ENCODE measurements at places on chromosomes 1 and 21.

DNA sequence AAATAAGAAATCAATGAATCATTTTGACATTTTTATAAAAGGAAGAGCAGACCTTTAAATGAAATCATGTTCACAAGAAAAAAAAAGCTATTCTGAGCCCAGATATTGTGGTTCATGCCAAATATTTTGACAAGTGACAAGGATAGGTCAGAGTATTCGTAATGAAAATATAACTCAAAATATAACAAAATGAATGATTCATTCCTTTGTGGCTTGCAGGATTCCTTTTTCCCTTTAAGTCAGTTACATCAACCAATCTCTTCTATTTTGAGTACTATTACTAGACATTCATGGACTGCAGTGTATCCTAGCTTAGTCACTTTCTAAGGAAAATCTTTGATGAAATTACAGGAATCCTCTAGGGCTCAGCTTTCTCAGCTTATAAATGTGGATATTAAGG lies 188.7 kb downstream of the COL11A1 start:
- no peak for DNase-seq

DNA sequence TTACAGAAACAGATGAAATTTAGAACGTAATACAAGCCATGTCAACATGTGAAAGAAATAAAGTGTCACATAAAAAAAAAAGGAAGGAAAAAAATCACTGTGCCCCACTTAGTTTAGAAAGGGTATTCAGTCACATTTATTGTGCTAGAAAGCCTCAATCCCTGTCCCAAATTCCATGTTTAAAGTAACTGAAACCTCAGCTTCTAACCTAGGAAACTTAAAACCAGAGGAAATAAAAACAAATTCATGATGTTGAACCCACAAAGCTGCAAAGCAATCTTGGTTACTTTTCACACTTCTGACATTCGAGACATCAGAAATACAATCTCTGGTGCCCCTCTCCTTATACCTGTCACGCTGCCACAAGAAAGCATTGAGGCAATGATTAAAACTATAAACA lies 101.8 kb downstream of the NBPF12 start:
- no peak for DNase-seq

- DNase-seq = no peak
Measured at GRCh38 chr1:229155472-229155871, 115.4 kb upstream of the RAB4A start.

DNA sequence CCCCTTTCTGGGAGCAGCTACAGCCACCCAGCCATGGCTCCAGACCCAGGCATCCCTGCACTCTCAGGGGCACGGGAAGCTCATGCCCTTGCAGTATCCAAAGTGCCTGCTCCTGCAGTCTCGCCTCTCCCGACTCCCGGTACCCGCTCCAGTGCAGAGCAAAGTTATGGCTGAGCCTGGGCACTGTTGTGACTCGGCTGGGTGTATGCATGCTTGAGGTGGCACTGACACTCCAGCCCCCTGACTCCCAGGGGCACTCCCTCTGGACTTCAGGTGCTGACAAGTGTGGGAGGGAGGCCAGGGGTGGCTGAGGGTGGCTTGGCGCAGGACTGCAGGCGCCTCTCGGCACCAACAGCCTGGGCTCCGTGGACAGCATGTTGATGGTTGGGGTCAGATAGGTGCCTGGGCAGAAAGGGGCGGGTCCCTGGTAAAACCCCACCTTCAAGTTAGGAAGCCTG lies 580.1 kb upstream of the ADGRL2 start:
- DNase-seq = no peak

- DNase-seq = no peak
Measured at GRCh38 chr1:175840787-175841186, 97.4 kb upstream of the TNR start.

- DNase-seq = no peak
Measured at GRCh38 chr1:42259739-42260064, 75.3 kb downstream of the FOXJ3 start.

DNA sequence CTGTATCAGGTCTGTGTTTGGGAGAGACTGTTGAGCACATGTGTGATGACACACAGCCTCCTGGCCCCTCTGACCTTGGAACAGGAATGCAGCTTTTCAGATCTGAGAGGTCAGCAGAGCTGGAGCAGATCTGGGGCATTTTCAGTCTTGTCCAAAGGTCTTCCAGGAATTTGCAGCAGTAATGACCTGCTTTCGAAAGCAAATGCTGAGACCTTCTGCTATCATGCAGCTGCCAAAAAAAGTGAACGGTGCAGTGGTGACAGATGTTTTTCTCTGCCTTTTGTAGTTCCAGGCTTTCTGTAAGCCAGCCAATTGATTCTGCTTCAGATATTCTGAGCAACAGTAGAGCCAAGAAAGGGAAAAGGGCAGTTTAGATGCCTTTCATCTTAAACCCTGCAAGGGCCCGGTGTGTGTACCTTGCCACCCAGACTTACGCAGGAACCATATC lies 137.8 kb upstream of the COA6 start:
- no peak for DNase-seq

GRCh38 chr1:244962130-244962529 lies 97.8 kb upstream of the HNRNPU start:
- DNase-seq = no peak

DNA sequence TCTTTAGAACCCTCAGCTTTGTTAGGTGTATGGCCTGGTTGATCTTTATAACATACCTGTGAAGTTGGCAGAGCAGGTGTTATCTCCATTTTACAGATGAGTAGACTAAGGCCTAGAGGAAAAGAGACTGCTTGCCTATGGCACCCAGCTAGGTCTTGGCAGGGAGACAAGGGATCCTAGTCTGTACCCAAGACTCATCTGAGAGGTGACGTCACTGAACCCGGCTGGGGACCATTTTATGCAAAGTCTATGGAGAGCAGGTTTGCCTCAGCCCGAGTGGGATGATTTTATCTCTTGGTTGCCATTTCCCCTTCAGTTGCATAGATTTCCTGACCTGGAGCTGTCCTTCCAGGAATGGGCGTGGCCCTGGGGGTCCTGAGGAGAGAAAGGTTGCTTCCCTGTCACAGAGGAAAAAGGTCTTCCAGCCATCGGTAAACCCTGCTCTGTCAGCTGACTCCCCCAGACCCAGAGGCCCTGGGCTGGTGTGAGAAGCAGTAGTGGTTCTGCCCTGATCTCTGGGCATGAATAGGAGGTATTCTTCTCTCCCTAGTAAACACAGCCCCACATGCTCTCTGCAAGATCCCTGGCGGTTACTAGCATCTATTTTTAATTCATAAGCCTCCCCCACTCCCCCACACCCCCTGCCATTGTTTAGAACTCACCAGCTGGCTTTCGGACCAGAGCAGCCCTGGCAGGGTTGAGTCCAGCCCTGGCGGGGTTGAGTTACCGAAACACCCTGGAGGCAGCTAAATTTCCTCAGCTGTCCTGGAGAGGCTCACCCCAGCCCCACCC lies 19.6 kb downstream of the TMCC2 start:
- no peak for DNase-seq

DNA sequence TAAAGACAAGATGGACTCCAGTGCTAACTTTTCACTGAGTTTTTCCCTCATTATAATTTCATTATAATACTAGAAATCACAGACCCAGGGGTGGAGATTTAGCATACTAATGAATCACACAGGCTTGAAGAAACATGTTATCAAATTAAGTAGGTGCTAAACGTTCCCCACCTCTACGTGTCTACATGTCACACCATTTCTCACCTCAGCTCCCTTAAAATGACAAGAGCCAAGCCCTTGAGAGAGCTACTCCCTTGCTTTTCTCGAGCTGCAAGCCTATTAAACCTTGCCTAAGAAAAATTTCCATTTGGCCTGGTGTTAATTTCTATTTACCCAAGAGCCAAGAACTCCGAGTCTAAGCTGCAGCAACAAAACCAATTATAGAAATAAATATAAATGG lies 396.3 kb upstream of the NEGR1 start:
- no peak for DNase-seq

DNA sequence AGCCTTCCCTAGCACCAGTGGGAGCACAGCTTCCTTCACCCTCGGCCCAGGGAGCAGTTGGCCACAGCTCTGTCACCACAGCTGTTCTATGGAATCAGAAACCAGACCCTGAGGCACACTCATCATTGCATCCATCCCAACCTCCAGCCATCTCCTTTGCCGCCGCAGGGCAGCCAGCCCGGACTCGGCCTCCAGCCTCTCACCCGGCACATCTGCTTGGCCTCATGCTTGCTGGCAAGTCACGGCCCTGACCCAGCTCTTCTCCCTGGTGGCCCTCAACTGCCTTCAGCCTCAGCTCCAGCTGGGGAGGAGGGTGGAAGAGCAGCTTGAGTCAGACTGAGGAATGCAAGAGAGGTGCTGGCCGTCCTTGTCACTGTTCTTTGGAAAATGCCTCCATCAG lies 59.8 kb downstream of the TOR1AIP2 start:
- no peak for DNase-seq

- no peak for DNase-seq
Measured at GRCh38 chr21:33113131-33113530, 43.2 kb downstream of the OLIG1 start.

GRCh38 chr1:113759333-113760101 lies at the start of gene PHTF1:
Gene PHTF1 (minus strand): TSS chr1:113759486. CDS start chr1:113758703, 783 bp downstream.
- DNase-seq = peak; percentile 39

Measured in AG09319 (cell line).